ENCODE measurements at places on chromosomes 13 and 19.

- DNase-seq: no peak
These were observed 97.6 kb downstream of the ZIC5 start for GRCh38 chr13:99873832-99874430.

GRCh38 chr13:75473468-75473867 lies 8.5 kb downstream of the TBC1D4 start:
- no peak for DNase-seq

DNA sequence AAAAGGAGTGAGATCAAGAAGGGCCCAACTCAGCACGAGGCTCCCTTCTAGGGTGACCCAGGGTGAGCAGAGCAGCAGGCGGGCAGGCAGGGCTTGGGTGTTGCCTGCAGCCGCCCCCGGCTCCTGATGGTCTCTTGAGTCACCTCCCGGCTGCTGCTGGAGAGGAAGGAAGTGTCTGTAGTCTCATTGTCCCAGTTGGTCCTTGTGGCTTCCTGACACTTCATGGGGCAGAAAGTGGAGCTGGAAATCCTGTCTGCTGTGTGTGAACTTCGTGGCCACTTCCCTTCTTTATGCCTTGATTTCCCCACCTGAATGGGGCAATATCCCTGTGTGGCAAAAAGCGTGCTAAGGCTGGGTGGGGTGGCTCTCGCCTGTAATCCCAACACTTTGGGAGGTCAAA lies 2.5 kb downstream of the MAP1S start:
- DNase-seq: peak; percentile 82

- no peak for DNase-seq
These were observed 4.6 kb downstream of the DEDD2 start for GRCh38 chr19:42212886-42213285.

DNA sequence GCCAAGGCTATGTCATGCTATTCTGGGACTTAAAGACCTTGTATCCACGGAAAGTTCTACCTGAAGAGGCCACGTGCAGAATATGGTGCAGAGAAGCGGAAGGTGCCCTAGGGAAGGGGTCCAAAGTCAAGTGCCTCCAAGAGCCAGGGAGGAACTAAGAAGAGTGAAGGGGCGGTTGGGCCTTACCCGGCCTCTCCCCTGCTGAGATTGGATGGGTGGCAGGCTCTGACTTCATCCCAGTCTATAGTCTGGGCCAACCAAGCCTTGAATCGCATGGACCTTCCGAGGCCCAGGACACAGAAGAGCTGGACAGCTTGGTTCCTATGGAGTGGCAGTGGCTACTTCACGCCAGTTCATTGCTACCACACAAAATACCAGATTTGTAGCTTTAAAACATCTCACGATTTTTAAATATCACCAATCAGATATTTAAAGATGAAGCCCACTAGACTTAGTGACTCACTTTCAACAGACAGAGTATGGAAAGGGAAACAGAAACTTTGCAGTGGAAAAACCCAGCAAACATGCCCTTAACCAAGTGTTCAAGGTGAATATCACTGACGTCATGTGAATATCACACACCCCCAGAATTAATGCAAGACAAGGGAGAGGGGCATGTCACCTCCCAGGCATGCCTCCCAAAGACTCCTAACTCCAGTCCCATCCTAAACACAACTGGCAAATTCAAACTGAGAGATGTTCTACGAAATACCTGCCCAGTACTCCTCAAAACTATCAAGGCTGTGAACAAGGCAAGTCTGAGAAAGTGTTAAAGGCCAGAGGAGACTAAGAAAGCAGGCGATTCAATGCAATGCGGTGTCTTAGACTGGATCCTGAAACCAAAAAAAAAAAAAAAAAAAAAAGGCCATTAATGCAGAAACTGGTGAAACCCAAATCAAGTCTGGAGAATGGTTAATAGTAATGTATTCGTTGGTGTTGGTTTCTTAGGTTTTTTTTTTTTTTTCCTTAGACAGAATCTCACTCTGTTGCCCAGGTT lies 10.2 kb downstream of the C19orf12 start:
- peak; percentile 37 for DNase-seq

DNA sequence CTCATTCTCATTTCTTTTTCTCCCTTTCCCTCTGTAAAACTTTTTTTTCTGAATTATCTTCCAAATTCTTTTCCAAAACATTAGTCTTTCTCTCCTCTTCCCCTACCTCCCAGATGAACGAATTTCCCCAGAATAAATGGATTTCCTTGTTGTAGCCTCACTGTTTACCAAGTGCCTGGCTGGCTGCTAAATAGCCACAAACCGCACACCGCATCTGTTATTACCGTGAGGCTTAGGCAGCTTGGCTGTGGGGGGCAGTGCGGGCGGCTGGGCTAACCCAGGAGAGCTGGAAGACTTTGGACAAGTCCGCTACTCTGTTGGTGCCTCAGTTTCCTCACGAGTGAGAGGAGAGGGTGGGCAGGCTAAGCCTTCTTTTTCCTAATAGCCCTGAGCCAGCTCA lies 10.7 kb downstream of the IL17D start:
- DNase-seq: peak; percentile 26

DNA sequence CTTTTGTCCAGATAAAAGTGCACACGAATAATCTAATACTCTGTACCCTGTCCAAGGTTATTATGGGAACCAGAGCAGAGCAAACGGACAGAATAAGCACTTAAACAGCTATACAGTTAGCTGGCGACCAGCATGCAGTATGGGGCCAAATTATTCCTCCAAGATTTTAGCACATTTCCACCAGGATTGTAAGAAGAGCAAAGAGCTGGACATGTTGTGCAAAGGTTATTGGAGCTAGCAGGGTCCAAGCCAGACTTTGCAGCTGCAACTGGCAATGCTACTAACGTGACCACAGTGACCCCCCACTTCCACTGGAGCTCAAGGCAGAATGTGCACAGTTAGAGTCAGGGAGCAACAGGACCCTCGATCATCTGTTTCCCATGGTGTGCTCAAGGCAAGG lies 89.9 kb downstream of the COL4A1 start:
- DNase-seq: no peak

GRCh38 chr19:29510701-29511265 lies 15.0 kb upstream of the VSTM2B start:
- DNase-seq: no peak

Data from ELR (cell line).